ENCODE measurements at places on chromosomes 3 and 15.

DNA sequence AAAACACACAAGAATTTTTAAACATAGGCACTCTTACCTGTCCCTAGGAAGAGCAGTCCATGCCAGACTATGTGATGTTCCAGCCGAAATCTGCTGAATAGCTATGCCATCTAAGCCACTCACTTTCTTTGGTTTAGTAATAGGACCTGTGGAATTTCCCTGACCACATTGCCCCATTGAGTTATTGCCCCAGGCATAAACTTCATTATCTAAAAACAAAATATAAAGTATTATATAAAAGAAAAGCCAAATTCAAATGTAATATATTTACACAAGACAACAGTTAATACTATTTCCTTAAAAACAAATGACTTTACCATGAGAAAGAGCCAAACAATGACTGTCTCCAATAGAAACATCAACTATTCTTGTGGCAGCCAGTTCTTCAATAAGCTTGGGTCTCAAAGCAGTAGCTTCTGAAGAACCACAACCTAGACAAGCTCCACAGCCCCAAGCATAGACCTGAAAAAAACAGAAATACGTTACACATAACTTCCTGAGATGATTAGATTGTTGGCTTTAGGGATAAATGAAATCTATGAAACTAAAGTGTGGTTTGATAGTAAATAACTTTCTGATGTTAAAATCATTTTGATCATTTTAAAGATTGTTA, 84.3 kb downstream of the HERC1 start:
- no peak for DNase-seq

GRCh38 chr15:79874242-79874641, 22.6 kb downstream of the MTHFS start:
- DNase-seq, result no peak

- DNase-seq, result no peak
Measured at GRCh38 chr3:72519946-72520604, 328.2 kb downstream of the SHQ1 start.

GRCh38 chr15:87300146-87300545, 956.4 kb downstream of the NTRK3 start:
- peak; percentile 0 for DNase-seq

- DNase-seq, result no peak
Measured at GRCh38 chr3:50294492-50295403, 2.5 kb upstream of the IFRD2 start.

- DNase-seq, result no peak
Measured at GRCh38 chr15:32834156-32834555, 116.4 kb downstream of the GREM1 start.

DNA sequence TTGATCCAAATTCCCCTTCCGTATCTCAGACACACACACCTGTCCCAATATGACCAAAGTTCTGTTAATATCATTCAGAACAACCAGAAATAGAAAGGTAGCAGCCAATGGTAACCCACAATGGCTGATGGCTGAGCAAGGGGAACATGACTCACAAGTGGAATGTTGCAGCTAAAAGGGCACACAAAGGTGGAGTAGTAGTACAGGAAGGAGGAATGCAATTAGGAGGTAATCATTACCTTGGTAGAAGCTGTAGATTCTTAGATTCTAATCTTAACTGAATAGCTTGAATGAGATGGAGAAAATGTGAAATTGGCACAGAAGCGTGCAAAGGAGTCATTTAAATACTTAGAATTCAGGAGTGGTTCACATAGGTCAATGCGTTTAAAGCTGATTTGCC, 347.9 kb downstream of the NR2F2 start:
- no peak for DNase-seq

DNA sequence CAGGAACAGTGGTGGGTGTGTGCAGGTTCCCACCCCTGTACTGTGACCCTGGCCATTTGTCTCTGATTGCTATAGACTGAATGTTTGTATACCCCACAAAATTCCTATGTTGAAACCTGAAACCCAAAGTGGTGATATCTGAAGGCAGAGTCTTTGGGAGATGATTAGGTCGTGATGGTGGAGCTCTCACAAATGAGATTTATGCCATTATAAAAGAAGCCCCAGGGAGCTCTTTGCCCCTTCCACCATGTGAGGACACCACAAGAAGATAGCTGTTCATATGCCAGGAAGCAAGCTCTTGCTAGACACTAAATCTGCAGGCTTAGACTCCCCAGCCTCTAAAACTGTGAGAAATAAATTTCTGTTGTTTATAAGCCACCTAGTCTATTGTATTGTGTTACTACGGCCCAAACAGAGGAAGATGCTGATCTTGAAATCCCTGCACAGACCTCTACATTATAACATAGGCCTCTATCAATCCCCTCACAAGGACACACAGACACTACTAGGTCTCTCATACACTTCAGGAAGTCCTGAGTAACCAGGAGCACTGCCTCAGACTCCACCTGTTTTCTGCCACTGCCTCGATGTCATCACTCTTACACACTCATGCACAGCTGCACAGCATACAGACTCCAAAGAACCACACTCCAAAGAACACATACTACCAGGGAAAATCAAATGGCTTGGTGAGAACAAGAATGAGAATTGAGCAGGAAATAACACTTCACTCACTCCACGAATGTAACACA, 14.7 kb downstream of the IGSF11 start:
- no peak for DNase-seq

GRCh38 chr15:92709110-92709790, 53.7 kb upstream of the FAM174B start:
- DNase-seq, result no peak

DNA sequence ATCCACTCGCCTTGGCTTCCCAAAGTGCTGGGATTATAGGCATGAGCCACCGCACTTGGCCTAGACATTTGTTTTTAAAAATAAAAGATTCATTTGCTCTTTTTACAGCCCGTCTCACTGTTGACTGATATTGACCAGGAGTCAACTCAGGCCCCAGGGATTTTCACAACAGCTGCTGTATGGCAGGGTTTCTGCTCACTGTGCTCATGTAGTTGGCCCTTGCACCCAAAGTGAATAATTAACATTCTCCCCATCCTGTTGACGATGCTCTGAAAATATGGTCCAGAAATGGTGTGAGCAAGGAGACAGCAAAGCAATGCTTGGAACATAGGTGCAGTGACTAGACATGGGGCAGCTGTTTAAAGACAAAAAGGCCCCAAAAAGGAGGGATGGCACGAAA, 2.9 kb upstream of the CCR5 start:
- no peak for DNase-seq

DNA sequence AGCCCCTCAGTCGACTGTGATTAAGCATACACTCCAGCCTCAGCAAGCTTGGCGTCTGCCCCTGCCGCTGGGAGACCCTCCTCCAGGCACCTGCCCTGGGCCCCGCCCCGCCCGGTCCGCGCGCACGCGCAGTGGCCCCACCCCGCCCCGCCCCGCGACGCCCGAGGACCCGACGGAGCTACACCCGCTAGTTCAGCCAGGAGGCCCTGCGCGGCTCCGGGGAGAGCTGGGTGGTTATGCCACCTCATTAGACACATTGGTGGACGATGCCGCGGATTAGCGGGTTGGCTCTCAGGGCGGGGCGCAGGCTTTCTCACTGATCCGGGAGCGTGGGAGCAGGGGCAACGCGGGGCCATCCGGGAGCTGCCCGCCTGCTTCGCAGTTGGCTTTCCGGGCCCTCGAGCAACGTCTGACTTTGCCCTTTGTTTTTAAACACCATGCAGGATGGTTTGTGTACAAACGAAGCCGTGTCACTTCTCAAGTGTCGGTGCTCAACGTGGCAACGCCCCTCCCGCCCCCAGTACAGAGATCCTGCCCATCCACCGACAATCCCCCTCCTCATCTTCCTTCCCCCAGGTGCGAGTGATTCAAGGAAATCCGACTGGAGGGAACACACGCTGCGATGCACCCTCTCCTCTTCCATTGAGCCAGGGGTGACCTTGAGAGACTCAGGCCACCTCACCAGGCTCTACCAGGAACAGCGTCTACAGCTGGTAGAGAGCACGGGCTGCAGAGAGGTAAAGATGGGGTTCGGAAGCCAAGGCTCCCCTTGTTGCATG, 109.3 kb downstream of the SHQ1 start:
- DNase-seq, result no peak

DNA sequence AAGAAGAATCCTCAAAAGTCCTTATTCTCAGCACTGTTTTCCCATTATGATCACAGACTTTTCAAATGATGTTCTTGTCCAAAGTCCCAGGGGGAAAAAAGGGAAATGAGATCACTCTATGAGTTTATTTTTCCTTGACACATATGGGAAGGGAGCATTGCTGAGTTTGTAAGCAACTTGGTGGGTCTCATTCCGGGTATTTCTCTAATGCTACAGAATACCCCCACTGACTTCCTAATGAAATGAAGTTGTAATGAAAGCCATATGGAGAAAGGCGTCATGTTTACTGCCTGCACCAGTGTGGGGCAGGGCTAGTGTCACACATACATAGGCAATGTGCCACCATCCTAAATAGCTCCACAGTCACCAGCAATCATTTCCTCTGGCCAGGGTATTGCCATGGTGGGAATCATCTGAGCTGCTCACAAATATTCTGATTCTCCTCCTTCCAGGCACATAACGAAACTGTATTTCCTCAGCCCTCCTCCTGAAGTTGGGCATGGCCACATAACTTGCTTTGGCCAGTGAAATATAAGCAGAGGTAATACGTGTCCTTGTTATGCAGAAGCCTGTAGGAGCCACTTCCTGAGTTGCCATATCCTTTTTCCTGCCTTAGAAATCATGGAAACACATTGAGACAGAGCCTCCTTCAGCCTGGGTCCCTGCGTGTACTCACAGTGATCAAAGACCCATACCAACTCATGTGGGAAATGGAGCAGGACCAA, 41.0 kb upstream of the C15orf61 start:
- DNase-seq, result peak; percentile 98

GRCh38 chr3:46102059-46102779, 74.9 kb upstream of the XCR1 start:
- DNase-seq, result no peak
